ENCODE measurements at places on chromosomes 2 and 18. TPM values are rescaled to one million over a fixed set of nuclear protein-coding genes. Genes with fewer than 3 reads are reported as not detected.

Gene PCARE
- 0.22 TPM for polyA plus RNA-seq

Gene SNORC
- polyA plus RNA-seq: 3.8 TPM

Gene DUSP2
- polyA plus RNA-seq: not detected

Gene CNGA3
- polyA plus RNA-seq: not detected
